Ovary (tissue), 10 donors: ENCODE measurements at places on chromosomes 11 and 22. TPM values are rescaled to one million over a fixed set of nuclear protein-coding genes. Genes with fewer than 3 reads are reported as not detected.

- peak; percentile 43 for DNase-seq
Measured at GRCh38 chr11:61588728-61589191, 7.9 kb upstream of the SYT7 start.

GRCh38 chr11:64890522-64890939 lies 12.1 kb upstream of the EHD1 start:
- DNase-seq: no peak

DNA sequence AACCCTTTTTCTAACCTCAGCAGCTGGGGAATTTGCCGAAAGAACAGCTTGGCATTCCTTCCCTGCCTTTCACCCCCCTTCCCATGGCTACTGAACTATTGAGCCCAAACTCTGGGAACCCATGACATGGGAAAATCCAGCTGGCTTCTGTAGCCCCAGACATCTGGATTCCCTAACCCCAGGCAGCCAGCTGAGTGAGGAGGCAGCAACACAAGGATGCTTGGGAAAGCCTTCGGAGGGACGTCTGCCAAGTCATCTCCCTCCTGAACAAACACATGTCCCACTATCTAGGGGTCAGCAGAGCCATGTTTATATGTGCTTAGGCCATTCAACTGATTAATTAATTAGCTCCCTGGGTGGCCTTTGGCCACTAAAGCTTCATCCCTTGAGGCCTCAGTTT lies 21.6 kb downstream of the LRRC55 start:
- DNase-seq: no peak

DNA sequence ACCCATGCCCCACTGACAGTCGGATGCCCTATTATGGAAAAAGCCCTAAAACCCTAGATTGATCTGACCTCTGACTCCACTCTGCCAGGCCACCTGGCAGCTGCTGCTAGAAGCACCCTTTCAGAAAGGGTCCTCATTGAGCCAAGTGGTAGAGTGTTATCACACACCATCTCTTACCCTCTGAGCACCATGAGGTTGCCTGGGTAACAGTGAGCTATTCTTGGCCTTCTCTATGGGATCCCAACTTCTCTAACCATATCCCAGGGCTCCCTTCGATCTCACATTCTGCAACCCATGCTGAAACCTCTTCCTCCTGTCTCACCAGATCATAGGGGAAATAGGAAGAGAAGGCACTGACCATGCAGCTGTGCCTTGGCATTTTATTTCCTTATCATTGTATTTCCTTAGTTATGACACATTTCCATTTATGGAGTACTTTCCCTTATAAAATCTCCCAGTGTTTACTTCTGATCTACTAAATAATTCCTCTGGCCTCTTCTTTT lies 52.7 kb downstream of the MPPED2 start:
- DNase-seq: no peak

GRCh38 chr22:33923660-33924246 lies 3.5 kb upstream of the LARGE1 start:
- DNase-seq: peak; percentile 68

DNA sequence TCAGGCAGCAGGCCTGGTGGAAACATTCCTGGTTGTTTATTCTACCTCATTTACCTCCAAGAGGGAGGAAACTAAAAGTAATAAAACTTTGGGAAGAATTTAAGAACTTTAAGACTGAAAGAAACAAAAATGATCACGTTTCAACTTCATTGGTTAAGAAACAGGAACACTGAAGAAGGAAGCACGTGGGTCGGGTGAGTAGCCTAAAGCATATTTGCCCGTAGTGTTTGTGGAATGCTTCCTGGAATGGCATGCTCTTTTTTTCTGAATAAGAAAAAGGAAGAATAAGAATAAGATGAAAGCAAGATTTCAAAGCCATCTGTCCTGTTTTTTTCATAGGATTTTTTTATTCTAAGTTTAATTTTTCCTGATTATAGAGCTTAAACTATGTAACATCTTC lies 83.1 kb downstream of the WNT11 start:
- no peak for DNase-seq

DNA sequence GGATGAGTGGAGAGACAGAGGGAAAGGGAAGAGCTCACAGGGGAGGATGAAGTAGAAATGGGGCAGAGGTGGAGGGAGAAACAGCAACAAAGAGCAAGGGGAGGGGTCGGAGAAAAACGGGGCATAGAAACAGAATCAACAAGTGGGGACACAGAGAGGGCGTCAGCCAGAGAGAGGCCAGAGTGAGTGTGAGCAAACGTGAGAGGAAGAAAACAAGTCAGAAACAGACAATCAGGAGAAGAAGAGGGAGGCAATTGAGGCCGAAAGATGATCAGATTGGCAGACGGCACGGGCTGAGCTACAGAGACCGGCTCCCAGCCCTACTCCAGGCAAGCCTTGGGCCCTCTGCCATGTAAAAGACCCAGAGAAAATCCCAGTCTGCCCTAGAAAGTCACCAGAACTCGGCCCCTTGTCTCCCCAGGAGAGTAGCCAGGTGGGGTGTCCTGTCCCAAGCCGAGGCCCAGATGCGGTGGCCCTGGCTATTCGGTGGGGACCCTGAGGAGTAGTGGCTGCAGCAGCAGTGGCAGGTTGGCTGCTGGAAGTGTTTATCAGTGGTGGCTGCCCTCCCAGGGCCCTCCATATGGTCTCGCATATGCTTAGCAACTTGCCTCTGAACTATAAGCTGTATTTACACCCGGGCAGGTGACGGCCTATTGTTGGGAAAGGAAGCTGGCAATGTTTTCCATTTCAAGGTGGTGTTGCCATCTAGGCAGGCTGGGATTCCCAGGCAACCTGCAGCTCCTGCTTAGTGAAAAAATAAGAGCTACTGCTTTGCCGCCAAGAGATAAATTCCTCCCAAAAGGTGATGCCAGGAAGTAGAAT lies 14.8 kb upstream of the TSPAN18 start:
- DNase-seq: no peak

GRCh38 chr11:33704240-33705002 lies 3.8 kb upstream of the C11orf91 start:
- DNase-seq: no peak

DNA sequence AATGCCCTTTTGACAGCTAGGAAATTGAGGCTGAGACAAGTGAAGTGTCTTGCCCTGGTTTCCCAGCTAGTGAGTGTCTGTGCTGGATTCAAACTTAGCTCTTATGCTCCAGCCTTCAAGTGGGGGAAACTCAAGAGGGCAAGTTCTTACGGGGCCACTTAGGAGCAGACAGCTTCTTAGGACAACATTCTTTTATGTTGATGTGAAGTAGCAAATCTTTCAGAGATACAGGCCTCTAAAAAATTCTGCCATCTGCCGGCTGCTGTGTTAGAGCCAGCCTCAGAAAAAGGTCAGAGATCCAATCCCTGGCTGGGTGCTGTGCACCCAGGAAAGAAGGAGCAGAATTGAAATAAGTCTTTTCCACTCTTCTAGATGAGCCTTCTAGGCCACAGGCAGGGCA lies 26.6 kb downstream of the TIMP3 start:
- no peak for DNase-seq

- DNase-seq: peak; percentile 40
Measured at GRCh38 chr11:122069707-122070360, 46.2 kb downstream of the BLID start.

- DNase-seq: no peak
Measured at GRCh38 chr11:58905721-58906547, 33.4 kb upstream of the GLYATL1 start.

- DNase-seq: no peak
Measured at GRCh38 chr22:28999510-28999909, 62.1 kb downstream of the C22orf31 start.

- peak; percentile 60 for DNase-seq
Measured at GRCh38 chr22:39343259-39344045, 6.3 kb upstream of the SYNGR1 start.

- no peak for DNase-seq
Measured at GRCh38 chr11:6199174-6199810, at the start of gene OR52W1. OR52W1 (plus strand) TSS chr11:6199224; CDS start chr11:6199224, 0 bp downstream.

- no peak for DNase-seq
Measured at GRCh38 chr22:45335021-45335818, 25.5 kb downstream of the FAM118A start.

DNA sequence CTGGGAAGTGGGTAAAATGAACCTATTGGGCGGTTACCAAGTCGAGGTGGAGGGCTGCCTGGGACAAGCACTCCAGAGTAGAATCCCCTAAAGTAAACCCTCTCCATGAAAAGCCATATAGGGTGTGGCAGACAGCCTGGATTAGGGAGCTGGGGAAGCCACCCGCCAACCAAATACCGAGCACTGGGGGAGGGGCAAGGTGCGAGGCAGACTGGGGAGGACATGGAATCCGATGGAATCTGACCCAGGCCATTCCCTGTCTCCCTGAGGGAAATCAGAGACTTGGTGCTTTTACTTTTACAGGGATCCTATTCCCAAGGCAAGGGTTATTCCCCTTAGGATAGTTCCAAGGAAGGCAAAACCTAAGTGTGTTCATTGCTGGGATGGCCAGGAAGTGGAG lies 130.9 kb upstream of the HSD17B12 start:
- no peak for DNase-seq

DNA sequence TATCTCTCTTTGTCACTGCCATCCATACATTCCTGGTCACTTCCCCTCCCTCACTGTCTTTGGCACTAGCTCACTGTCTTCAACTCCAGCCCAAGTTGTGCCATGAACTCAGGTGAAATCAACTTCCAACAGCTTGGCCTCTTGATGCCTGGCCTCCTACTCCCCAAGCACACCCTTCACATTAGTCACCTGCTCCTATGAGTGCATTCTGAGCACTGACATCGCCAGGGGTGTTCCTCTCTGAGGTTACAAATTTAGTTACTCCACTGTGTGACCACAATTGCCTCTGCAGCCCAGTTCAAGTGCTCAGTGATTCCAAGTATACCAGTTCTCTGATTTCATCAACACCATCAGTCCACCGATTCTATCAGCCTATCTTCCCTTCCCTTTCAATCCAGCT lies 10.8 kb downstream of the DRD2 start:
- DNase-seq: no peak

- no peak for DNase-seq
Measured at GRCh38 chr11:69397732-69398131, 83.7 kb upstream of the LINC01488 start.

DNA sequence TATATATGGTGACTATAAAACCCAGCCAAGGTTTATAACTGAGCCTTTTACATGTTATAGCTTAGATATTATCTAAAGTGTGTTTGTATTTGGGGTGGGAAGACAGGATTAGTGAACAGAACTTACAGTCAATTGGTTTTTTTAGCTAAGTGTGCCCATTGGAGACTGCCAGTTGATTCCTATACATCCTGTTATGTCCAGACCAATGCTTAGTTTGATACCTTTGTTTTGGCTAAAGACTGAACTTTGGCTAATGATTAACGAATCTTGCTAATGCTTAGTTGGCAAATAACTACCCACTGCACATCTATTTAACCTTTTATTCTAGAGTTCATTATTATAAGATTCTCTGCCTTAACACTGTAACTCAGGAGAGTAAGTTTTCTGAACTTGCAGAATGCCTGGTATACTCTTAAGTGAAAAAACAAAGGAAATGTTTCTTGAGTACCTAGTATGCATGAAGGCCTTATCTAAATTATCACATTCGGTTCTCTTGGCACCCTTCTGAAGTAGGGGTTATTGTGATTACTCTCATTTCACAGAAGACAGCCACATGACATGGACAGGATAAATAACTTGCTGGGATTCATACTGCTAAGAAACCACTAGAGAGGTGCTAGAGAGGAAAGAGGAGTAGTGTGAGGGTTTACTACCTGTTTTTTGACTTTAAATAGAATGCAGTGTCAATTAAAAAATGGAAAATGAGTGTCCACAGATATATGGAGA lies 54.0 kb downstream of the KREMEN1 start:
- DNase-seq: no peak

DNA sequence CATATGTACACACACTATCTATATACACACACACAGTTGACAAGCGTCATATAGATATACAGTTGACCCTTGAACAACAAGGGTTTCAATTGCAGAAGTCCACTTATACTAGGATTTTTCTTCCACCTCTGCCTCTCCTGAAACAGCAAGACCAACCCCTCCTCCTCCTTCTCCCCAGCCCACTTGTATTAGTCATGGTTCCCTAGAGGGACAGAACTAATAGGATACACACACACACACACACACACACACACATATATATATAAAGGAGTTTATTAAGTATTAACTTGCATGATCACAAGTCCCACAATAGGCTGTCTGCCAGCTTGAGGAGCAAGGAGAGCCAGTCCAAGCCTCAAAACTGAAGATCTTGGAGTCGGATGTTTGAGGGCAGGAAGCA lies 92.9 kb downstream of the DHCR7 start:
- no peak for DNase-seq

- no peak for DNase-seq
Measured at GRCh38 chr11:20563866-20564265, 35.5 kb upstream of the SLC6A5 start.

GRCh38 chr11:62985041-62985750 lies 429 bp upstream of the SLC22A6 start:
- DNase-seq: no peak

GRCh38 chr11:72321381-72321996 lies 77.5 kb upstream of the PHOX2A start:
- DNase-seq: no peak

DNA sequence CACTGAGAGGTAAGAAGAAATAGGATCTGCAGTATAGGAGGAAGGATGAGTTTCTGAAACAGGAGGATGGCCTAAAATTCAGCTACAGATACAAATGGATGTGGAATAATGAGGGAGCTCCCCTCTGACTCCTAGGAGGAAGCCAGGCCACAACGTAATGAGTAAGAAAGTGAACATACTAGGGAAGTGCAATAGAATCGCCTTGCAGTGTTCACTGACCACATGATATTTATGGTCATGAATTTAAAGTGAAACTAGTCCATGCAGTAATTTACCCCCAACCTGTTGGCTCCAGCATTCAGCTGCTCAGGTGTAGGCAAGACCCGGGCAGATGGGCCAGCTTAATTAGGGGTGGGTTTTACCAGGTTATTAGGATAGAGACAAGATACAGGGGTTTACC lies 101.7 kb downstream of the DEUP1 start:
- no peak for DNase-seq

- peak; percentile 52 for DNase-seq
Measured at GRCh38 chr22:43446916-43447315, 35.1 kb downstream of the MPPED1 start.

DNA sequence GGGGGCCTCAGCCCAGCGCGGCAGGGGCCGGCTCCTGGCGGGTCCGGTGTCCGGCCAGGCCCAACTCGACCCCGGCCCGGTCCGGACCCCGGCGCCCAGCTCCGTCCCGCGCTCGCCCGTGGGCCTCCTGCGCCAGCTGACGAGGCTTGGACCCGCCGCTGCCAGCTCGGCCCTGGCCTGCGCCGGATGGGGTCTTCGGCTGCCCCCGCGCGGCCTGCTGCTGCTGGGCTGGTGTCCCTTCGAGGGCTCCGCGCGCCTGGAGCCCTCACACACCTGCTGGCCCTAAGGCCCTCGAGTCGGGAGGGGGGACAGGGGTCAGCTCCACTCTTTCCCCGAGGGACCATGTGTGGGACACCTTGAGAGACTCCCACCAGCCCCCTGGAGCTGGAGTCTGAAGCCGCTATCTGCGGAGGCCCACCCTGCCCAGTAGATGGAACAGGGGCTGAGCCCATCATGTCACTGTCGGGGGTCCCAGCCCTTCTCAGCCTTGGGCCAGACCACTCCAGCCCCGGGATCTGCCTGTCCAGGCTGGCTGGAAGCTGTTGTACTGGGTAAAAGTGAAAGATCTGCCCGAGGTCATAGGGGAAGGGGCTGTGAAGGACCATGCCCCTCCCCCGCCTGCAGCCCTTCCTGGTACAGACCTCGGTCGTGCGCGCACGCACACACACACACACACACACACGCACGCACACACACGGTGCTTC lies 768 bp upstream of the CDKN1C start:
- DNase-seq: peak; percentile 86

The CASP1 gene
- polyA plus RNA-seq: 12.9 TPM

The ATG2A gene
- 23.4 TPM for polyA plus RNA-seq

The FAM118B gene
- 7.4 TPM for polyA plus RNA-seq

The DHCR7 gene
- 61.0 TPM for polyA plus RNA-seq

The C22orf42 gene
- not detected for polyA plus RNA-seq

The VWCE gene
- polyA plus RNA-seq: 1.9 TPM

The MPEG1 gene
- 28.5 TPM for polyA plus RNA-seq

The GNG3 gene
- 0.18 TPM for polyA plus RNA-seq
